ENCODE measurements at places on chromosomes 16 and 17. TPM values are rescaled to one million over a fixed set of nuclear protein-coding genes. Genes with fewer than 3 reads are reported as not detected.

DNA sequence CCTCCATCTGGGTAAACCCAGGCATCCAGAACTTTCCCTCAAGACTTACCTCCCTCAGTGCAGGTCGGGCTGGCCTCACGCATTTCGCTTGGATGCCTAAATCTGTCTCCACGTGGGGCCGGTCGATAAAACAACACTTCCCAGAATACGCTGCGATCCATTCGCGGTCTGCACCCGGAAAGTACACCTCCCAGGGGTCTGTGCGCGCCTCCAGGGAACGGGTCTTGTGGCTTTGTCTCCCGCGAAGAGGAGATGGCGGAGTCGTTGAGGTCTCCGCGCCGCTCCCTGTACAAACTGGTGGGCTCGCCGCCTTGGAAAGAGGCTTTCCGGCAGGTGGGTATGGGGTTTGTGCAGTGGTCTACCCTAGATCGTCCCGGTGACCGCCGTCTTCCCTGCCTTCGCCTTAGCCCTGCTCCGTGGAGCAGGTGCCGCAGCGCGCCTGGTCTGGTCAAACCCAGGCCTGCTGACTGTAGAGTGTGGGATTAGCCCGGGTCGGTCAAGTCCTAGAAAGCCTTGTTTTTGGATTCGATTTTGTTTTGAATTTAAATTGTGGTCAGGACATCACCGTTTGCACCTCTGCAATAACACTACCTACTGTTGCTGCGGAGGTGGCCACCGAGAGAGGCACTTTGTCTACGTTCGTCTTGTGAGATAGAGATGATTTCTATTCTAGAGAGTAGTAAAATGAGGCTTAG lies at the start of gene RPAIN:
RPAIN (plus strand) TSS at position 224 of the 695 bp plus-strand sequence; CDS start at position 253, 29 bp downstream.
- peak; percentile 92 for DNase-seq

IGFALS gene
- not detected for total RNA-seq

ALOX15 gene
- 1.4 TPM for total RNA-seq

DNA sequence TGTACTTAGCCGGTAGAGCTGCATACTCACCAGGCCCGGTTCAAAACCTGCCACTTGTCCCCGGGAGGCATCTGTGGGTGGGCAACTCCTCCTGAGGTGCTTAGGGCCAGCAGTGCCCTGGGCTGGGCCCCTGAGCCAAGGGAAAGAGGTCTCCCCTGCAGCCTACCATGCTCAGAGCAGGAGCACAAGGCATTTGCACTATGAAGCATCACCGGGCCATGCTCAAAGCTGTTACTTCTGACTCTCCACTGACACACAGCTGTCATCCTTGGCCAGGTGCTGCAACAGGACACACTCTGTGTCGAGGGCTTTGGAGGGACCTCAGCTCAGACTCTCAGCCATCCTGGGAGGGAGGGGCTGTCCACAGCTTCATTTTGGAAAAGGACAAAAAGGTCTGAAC lies 37.2 kb downstream of the SLC38A8 start:
- no peak for DNase-seq

DNA sequence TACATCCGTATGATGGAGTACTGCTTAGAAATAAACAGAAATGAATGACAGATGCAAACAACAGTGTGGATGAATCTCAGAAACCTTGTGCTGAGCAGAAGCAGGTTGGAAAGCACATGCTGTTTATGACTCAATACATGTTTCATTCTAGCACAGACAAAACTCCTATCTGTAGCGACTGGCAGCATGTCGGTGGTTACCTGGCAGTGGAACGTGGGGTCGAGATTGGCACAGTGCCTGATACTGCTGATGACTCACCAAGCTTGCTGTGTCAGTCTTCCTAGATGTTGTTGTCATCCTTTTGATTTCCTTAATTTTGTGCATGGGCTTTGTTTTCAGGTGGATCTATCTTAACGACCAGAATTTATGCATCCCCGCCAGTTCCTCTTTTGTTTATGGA lies 62.1 kb downstream of the GAN start:
- no peak for DNase-seq

GRCh38 chr17:62655656-62656055 lies 28.2 kb downstream of the MRC2 start:
- DNase-seq = no peak

CDH5 gene
- total RNA-seq = not detected

HP gene
- not detected for total RNA-seq

DNA sequence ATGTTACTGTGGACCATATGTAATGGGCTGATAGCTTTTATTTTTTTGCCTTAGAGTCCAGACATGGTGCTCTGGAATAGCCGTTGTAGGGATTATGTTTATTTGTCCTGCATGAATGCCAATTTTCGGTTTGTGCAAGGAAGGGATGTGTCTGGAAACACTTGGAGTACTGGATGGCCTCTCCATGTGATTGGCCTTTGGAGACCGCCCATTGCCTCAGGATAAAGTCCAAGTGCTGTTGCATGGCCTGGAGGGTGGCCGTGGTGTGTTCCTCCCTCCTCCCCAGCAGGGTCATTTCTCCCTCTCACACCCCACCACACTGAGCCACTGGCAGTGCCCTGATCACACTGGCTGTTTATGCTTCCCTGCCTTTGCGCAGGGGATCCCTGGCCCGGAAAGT lies 93.9 kb downstream of the MSI2 start:
- DNase-seq = no peak

DNA sequence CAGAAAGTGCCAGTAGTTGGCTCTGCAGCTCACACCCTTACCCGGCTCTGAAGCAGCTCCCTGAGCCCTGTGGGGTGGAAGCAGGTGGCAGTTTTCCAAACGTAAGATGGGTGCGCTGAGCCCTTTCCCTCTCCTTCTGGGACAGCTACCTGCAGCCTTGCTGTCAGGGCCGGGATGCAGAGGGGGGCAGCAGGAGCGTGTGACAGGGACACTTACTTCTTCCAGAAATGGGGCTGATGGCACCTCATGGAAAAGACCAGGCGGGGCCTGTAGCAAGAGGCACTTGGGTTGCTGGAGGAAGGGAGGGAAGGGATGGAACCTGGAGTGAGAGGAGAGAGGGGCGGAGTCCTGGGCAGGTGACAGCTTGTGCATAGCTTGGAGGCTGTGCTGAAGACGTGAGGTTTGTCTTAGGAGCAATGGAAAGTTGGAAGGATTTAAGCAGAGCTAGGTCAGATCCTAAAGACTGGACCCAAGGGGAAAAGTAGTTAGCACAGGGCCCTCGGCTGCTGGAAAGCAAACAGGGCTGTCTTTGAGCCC lies 216.8 kb upstream of the RPL38 start:
- no peak for DNase-seq

DNA sequence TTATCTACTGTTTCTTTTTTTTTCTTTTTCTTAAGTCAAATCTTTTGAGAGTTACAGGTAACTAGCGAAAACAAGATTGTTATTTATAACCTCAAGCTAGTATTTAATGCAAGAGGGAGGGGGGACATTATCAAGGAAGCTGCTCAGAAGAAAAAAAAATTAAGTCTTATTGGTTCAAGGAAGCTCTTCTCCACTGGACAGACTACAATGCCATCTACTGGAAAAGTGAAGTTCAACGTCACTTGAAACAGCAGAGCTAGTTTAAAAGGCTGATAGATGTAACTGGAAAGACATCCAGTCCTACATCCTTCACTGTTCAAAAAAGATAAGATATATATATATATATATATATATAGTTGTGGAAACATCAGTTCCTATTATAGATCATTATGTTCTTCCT lies 418.0 kb upstream of the PSMD7 start:
- peak; percentile 66 for DNase-seq

DNA sequence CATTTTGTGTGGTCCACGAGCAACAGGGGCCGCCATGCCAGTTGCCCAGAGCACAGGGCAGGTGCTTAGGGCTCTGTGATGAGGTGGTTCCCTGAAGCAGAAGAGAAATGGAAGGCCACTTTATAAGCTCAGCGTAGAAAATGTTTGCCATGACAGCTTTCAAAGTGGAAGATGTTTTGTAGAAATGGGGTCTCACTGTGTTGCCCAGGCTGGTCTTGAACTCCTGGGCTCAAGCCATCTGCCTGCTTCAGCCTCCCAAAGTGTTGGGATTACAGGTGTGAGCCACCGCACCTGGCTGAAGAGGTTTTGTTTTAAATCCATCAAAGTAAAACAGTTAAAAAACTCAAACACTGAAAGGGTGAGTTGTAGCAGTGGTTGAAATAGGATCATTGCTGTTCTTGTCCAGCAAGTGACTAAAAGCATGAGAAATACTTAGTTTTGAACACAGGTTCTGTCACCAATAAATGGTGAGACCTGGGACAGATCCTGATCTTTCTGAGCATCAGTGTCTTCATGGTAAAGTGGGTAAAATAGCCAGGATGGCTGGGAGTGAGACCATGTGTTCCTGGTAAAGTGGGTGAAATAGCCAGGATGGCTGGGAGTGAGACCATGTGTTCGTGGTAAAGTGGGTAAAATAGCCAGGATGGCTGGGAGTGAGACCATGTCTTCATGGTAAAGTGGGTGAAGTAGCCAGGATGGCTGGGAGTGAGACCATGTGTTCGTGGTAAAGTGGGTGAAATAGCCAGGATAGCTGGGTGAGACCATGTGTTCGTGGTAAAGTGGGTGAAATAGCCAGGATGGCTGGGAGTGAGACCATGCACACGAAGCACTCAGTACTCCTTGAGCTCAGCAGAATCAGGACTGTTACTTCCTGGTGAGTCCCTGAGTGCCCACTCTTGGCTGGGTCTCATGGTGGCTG lies 46.0 kb downstream of the BANP start:
- DNase-seq = no peak

DNA sequence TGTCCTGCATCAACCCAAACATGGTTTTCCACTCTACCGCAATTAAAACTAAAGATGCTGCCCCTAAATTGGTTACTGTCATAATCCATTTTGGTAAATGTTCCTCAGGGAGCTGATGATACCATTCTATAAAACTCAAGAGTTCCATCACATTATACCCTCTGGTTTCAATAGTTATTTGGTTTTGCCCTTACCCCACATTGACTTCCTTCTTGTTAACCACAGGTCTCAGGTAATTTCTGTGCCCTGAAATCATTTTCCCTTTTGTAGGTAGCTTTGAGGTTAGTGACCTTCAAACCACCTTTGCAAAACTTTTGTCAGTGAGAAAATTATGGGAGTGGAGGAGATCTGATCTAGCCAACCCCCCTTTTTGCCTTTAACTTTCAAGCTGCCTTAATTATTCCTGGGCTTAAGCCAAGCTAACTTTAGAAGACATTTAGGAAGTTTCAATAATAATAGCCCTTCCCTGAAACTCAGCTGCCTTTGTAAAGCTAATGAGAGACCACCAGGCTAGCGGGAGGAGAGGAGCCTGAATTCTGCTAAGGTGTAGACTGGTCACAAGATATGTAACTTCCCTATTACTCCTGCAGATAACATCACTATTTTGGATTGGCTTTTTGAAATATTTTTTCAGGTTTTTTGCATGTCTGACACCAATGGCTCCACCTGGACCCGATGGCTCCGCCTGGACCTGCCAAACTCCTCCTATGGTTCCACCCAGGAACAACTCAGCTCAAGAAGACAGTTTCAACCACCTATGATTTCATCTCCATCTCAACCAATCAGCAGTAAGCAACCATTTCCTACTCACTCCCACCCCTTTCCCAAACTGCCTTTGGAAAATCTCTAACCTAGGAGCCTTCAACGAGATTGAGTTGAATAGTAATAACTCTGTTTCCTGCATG lies 224.9 kb downstream of the HS3ST3B1 start:
- DNase-seq = peak; percentile 85

CCL22 gene
- not detected for total RNA-seq

MT3 gene
- not detected for total RNA-seq

IRF8 gene
- 1.4 TPM for total RNA-seq

GRCh38 chr17:73189417-73190099 lies 3.3 kb upstream of the COG1 start:
- peak; percentile 68 for DNase-seq

- peak; percentile 60 for DNase-seq
Observed at GRCh38 chr16:69187446-69188235, 677 bp downstream of the SNTB2 start.

- no peak for DNase-seq
Observed at GRCh38 chr16:13863075-13863765, 56.7 kb upstream of the ERCC4 start.

DNA sequence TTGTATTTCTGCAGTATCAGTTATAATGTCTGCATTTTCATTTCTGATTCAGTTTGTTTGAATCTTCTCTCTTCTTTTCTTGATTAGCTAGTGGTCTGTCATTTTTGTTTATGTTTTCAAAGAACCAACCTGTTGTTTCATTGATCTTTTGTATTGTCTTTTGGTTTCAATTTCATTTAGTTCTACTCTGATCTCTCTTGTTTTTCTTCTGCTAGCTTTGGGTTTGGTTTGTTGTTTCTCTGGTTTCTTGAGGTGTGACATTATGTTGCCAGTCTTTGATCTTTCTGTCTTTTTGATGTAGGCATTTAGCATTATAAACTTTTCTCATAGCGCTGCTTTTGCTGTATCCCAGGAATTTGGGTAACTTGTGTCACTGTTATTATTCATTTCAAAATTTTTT lies 107.2 kb downstream of the PHKB start:
- no peak for DNase-seq

SOX8 gene
- total RNA-seq = 26.2 TPM

FOXN1 gene
- not detected for total RNA-seq

GRCh38 chr16:1612320-1613111 lies at the start of gene CRAMP1:
Gene CRAMP1 (plus strand): TSS chr16:1612360. CDS start chr16:1614640, 2,280 bp downstream.
- peak; percentile 29 for DNase-seq

ABCC11 gene
- total RNA-seq = not detected

DNA sequence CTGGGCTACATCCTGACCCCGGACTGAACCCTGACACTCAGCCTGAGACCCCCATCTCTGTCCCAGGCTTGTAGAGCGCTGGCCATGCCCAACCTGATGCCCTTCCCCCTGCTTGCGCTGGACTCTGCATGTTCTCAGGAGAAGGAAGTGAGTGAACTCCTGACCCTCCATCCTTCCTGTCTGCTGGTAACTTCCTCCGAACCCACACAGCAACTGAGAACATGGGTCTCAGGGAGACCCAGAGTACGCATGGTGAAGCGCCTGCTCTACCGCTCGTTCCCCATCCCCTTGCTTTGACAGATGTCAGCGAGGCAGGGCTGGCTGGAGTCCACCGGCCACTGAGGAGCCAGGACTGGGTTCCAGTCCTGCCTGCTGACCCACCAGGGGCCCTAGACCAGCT lies 6.1 kb downstream of the CAMKK1 start:
- no peak for DNase-seq

DNA sequence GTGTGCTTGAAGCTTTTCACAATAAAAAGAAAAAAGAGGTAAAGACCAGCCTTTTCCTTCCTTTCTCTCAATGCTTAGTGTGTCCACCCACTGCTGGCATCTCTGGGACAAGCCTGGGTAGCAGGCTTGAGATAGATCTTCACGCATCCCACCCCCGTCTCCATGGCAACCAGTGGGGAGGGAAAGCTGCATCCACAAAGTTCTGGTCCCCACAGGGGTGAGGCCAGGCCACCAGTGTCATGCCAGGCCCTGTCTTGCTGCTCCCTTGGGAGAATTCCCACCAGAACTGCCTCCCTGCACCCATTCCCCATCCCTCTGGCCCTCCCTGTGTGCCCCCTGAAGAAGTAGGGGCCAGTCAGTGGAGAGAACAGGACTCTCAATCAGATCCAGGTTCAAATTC lies 259.9 kb downstream of the MRTFB start:
- DNase-seq = no peak

DNA sequence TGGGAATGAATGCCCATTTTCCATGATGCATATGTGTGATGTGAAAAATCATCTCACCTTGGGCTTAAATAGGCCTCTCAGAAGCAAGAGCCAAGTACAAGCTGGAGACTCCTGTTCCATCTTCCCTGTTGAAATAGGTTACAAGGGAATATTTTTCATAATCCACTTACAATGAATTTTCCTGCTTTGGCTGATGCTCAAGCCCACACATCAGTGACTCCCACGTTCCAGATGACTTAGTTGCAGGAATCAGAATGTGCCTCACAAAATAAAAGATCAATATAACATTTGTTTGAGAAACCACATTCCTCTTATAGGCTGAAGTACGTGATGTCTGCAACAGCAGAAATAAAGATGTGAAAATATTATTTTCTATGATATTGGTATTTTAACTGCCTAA lies 24.1 kb downstream of the ANKFN1 start:
- no peak for DNase-seq

- DNase-seq = no peak
Observed at GRCh38 chr16:85138825-85139627, 26.8 kb upstream of the CIBAR2 start.

Data from GM23338 (cell line).